ENCODE measurements at places on chromosomes 2 and 18. TPM values are rescaled to one million over a fixed set of nuclear protein-coding genes. Genes with fewer than 3 reads are reported as not detected.

TUBB8B gene
- not detected for polyA plus RNA-seq

INHBB gene
- 0.49 TPM for polyA plus RNA-seq

ANKRD30B gene
- not detected for polyA plus RNA-seq

NT5C1B gene
- polyA plus RNA-seq, result 0.88 TPM

NYAP2 gene
- polyA plus RNA-seq, result not detected

TWIST2 gene
- polyA plus RNA-seq, result 253 TPM

L3MBTL4 gene
- not detected for polyA plus RNA-seq

ARHGEF33 gene
- polyA plus RNA-seq, result 0.52 TPM

TCF23 gene
- not detected for polyA plus RNA-seq

AQP12B gene
- polyA plus RNA-seq, result not detected
